Activated CD4-positive, alpha-beta memory T cell treated with anti-CD3 and anti-CD28 coated beads for 36 hours (primary cell): ENCODE measurements at places on chromosomes 4 and X.

DNA sequence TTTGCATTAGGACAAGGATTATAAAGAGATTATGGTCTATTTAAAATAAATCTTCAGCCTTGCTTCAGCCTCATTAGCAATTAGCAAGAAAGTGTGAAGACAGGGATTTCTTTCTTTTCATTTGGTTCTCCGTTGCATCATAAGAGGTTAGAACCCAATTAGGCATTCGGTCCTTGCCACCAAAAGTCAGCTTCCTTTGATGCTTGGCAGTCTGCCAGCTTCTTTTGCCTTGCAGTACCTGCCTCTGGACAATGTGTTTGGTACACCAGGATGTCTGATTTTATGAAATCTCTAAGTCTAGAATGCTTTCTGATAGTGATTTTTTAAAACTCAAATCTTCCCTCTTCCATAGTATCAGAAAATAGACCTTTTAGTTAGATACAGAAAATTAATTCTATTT lies 12.4 kb downstream of the SMIM20 start:
- H3K36me3 ChIP-seq, result peaks cover 8% of the 10 kb centered on the region
- peaks cover 5% of the 10 kb centered on the region for H3K4me1 ChIP-seq
- no peak overlapping the region for H3K27ac ChIP-seq

DNA sequence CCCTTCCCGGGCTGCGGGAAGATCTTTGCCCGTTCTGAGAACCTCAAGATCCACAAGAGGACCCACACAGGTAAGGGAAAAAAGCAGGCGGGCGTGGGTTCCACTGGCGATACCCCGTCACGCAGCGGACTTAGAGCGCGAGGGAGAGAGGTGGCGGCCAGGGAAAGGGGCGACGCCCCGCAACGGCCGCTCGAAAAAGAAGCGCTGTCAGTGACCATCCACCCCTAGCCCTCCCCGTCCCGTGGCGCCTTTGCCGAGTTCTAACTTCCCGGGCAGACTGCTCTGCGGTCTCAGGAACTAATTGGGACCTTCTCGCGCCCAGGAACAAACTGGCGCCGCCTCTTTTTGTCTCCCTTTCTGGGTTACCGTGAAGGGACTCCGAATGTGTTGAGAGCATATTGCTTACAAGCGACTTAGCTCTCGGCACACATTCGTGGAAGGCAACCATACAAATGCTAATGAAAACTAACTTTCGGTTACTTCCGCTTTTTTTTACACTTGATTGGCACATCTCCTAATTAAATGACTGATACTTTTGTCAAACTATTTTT lies 1.8 kb downstream of the ZIC3 start:
- DNase-seq, result no peak
- H3K4me3 ChIP-seq, result peak overlapping the region; percentile 57
- H3K4me1 ChIP-seq, result peaks cover 17% of the 10 kb centered on the region
- H3K36me3 ChIP-seq, result no peaks in the 10 kb centered on the region
- H3K27ac ChIP-seq, result no peak overlapping the region
- H3K27me3 ChIP-seq, result peaks cover 47% of the 10 kb centered on the region

GRCh38 chr4:176794151-176794550 lies 1.4 kb upstream of the VEGFC start:
- H3K4me3 ChIP-seq, result no peak overlapping the region
- peaks cover 35% of the 10 kb centered on the region for H3K27me3 ChIP-seq
- no peak overlapping the region for H3K27ac ChIP-seq

GRCh38 chrX:105700331-105700730 lies 122.0 kb upstream of the NRK start:
- H3K4me1 ChIP-seq, result no peaks in the 10 kb centered on the region
- no peaks in the 10 kb centered on the region for H3K27me3 ChIP-seq
- no peak for DNase-seq
- H3K4me3 ChIP-seq, result no peak overlapping the region
- no peaks in the 10 kb centered on the region for H3K36me3 ChIP-seq

DNA sequence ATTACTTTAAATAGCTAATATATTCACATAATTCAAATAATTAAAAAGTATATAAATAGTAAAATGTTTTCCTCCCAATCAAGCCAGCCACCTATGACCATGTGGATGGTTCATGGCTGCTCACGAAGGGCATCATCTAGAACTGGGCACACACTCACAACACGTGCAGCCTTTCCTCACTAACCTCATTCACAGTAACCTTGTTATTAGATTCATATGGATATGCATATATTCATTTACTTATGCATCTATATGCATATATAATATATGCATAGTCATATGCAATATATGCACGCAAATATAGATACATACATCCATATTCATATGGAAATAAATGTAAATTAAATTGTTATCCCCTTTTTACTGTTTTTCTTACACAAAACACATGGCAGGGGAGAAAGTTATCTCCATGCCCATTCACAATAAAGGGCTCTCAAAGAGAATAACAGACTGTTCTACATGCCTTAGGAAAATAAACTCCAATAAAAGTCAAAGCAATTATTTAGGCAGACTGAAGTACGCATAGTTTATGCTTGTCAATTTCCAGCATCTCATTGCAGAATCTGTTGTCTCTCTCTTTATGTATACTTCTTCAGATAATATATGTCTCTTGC lies 163.9 kb upstream of the ADGRL3 start:
- no peaks in the 10 kb centered on the region for H3K27me3 ChIP-seq
- no peaks in the 10 kb centered on the region for H3K4me1 ChIP-seq
- no peak overlapping the region for H3K27ac ChIP-seq

- no peak for DNase-seq
- no peaks in the 10 kb centered on the region for H3K4me1 ChIP-seq
- no peaks in the 10 kb centered on the region for H3K27me3 ChIP-seq
- H3K36me3 ChIP-seq, result no peaks in the 10 kb centered on the region
- H3K27ac ChIP-seq, result no peak overlapping the region
Observed at GRCh38 chr4:125389713-125390112, 75.0 kb downstream of the FAT4 start.

- no peaks in the 10 kb centered on the region for H3K4me1 ChIP-seq
- no peak overlapping the region for H3K4me3 ChIP-seq
- H3K27me3 ChIP-seq, result no peaks in the 10 kb centered on the region
- no peak for DNase-seq
- H3K27ac ChIP-seq, result no peak overlapping the region
Observed at GRCh38 chr4:181661090-181661489, 582.1 kb upstream of the TENM3 start.

DNA sequence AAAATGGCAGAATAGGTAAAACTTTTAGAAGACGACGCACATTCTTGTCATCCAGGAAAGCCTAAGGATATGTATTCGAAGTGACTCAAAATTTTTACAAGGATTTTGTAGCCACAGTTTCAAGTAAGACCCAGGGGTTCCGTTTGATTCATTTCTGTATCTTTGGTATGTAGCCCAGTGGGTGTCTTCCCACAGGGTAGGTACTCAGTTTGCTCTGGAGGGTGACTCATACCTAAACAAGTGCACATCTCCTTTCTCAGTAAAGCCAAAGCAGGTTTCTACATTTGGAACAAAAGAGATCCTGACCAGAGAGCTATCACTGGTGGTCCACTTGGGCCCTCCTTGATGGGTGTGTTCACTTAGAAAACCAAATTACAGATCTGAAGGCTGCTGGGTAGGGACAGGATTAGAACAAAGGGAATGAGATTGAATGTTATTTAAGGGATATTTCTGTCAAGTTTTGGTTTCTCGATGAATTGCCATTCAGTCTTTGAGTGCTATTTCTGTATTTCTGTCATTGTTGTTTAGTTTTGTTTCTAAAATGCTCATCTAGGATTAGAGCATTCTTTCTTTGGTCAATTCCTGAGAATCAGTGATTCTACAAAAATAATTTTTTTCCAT lies 56.1 kb downstream of the PLS3 start:
- no peaks in the 10 kb centered on the region for H3K36me3 ChIP-seq
- no peaks in the 10 kb centered on the region for H3K27me3 ChIP-seq

DNA sequence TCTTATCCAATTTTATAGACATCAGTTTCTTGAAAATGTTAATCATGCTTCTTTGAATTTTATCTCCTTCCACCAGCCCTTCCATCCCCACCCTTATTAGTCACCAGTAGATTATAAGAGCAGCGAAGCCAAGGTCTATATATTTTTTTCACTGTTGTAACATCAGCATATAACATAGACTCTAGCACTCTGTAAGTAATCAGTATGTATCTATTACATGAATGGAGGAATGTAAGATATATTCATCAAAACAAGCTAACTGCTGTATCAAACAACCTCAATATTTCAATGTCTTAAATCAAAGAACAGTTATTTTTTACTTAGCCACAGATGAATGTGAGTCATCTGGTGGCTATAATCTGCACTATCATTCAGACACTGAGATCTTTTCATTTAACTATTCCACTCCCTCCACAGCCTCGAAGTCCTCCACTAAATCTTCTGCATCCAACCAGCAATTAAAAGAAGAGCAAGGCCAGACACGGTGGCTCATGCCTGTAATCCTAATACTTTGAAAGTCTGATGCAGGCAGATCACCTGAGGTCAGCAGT lies 178.9 kb downstream of the CENPC start:
- no peak for DNase-seq
- H3K27ac ChIP-seq, result no peak overlapping the region
- H3K36me3 ChIP-seq, result no peaks in the 10 kb centered on the region
- no peaks in the 10 kb centered on the region for H3K4me1 ChIP-seq
- peaks cover 2% of the 10 kb centered on the region for H3K27me3 ChIP-seq
- H3K4me3 ChIP-seq, result no peak overlapping the region

DNA sequence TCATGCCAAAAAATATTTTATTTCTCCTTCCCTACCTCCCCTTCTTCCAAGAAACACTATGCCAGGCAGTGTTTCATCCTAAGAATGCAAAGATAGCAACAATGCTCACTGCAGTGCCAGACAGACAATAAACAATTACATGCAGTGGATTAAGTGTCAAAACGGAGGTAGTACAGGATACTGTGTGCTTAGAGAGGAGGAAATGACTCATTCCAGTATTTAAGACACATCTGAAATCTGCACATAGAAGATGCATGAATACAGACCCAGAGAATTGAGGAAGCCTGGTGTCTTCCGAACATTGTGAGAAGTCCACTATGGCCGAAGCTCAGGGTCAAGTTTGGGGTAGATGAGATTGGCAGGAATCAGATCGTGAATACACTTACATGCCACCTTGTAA lies 326.4 kb downstream of the PPP3CA start:
- peak; percentile 13 for DNase-seq
- no peaks in the 10 kb centered on the region for H3K27me3 ChIP-seq
- H3K4me3 ChIP-seq, result peak overlapping the region; percentile 12
- H3K27ac ChIP-seq, result peak overlapping the region; percentile 50
- H3K4me1 ChIP-seq, result peaks cover 58% of the 10 kb centered on the region
- peaks cover 3% of the 10 kb centered on the region for H3K36me3 ChIP-seq

DNA sequence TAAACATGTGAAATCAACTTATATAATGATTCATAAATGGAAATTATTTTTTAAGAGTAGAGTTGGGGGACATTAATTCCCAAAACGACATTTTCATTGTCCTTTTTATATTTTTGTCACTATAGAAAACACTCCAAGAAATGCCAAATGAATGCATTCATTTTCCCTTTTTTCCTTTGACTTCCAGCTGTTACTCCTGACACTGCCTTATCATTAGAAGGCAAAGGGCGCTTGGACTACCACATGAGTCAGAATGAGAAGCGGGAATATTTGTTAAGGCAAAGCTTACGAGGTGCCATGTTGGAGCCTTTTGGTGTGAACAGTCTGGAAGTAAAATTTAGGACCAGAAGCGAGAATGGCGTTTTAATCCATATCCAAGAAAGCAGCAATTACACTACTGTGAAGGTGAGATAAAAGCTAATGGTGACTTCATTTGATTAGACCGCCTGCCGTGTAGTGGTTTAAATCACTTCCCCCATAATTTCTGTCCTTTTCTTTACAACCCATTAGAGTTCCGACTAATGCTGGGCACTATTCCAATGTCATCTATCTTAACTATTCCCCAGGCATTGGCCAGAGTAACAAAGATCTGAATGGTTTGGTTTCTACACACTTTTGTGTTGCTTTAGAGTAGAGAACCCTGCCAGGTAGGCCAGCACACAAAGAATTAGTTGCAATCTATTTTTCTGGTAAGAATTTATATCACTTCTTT lies 166.7 kb downstream of the FAT4 start:
- H3K4me3 ChIP-seq, result no peak overlapping the region
- H3K27me3 ChIP-seq, result no peaks in the 10 kb centered on the region
- no peaks in the 10 kb centered on the region for H3K36me3 ChIP-seq
- DNase-seq, result no peak

- peaks cover 21% of the 10 kb centered on the region for H3K4me1 ChIP-seq
- no peak overlapping the region for H3K27ac ChIP-seq
- H3K27me3 ChIP-seq, result no peaks in the 10 kb centered on the region
Observed at GRCh38 chrX:39238006-39238405, 436.7 kb downstream of the MID1IP1 start.

DNA sequence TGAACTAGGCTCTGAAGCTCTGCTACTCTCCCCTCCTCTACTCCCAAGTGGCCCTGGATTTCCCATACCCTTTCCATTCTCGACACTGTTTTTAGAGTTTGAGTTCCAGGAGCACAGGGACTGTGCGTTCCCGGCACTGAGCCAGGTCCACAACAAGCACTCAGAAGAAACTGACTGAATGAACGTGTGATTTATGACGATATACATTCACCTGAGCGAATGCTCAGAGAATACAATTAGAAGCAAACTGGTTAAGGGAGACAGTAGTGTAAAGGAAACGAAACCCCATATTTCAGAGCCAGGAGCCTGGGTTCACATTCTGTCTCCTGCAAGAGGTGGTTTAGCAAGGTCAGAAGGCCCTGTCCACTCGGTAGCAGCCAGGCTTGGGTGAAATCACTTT lies 1.4 kb upstream of the KIAA0232 start:
- peaks cover 48% of the 10 kb centered on the region for H3K4me1 ChIP-seq
- peak overlapping the region; percentile 67 for H3K4me3 ChIP-seq
- peak overlapping the region; percentile 14 for H3K27ac ChIP-seq
- no peak for DNase-seq
- no peaks in the 10 kb centered on the region for H3K27me3 ChIP-seq

- no peak for DNase-seq
- no peak overlapping the region for H3K4me3 ChIP-seq
- H3K4me1 ChIP-seq, result no peaks in the 10 kb centered on the region
- H3K27me3 ChIP-seq, result no peaks in the 10 kb centered on the region
- no peak overlapping the region for H3K27ac ChIP-seq
Observed at GRCh38 chrX:71216485-71216884, 6.5 kb upstream of the GJB1 start.

GRCh38 chrX:134670134-134670924 lies 12.1 kb upstream of the PLAC1 start:
- H3K4me3 ChIP-seq, result no peak overlapping the region
- H3K27me3 ChIP-seq, result no peaks in the 10 kb centered on the region
- H3K4me1 ChIP-seq, result peaks cover 5% of the 10 kb centered on the region
- DNase-seq, result peak; percentile 8
- H3K27ac ChIP-seq, result no peak overlapping the region

DNA sequence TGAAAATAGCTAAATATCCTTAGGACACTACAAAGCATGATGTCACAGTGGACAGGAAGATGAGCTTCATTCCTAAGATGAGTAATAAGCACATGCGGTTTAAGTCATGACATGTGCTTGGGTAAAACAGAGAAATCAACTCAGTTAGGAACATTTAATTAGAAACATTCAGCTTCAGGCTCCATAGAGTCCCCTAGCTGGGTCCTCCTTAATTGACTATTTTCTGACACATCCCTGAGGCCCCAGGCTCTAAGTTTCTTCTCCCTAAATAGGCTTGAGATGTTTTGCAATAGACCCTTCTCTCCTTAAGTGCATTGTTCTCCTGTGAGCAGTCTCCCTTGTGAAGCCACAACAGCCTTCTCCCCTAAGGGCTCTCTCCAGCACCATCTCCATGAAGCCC lies 70.4 kb upstream of the ANXA3 start:
- DNase-seq, result no peak
- H3K4me3 ChIP-seq, result no peak overlapping the region
- no peaks in the 10 kb centered on the region for H3K36me3 ChIP-seq
- H3K27ac ChIP-seq, result no peak overlapping the region
- H3K27me3 ChIP-seq, result peaks cover 5% of the 10 kb centered on the region
- no peaks in the 10 kb centered on the region for H3K4me1 ChIP-seq

GRCh38 chr4:9977518-9978031 lies 43.7 kb downstream of the SLC2A9 start:
- H3K27me3 ChIP-seq, result no peaks in the 10 kb centered on the region
- H3K4me3 ChIP-seq, result no peak overlapping the region
- no peak for DNase-seq
- H3K27ac ChIP-seq, result no peak overlapping the region
- no peaks in the 10 kb centered on the region for H3K4me1 ChIP-seq
